ENCODE measurements at places on chromosomes 4 and X.

- peak; percentile 96 for DNase-seq
Measured at GRCh38 chr4:56958111-56958517, 19.3 kb downstream of the NOA1 start.

DNA sequence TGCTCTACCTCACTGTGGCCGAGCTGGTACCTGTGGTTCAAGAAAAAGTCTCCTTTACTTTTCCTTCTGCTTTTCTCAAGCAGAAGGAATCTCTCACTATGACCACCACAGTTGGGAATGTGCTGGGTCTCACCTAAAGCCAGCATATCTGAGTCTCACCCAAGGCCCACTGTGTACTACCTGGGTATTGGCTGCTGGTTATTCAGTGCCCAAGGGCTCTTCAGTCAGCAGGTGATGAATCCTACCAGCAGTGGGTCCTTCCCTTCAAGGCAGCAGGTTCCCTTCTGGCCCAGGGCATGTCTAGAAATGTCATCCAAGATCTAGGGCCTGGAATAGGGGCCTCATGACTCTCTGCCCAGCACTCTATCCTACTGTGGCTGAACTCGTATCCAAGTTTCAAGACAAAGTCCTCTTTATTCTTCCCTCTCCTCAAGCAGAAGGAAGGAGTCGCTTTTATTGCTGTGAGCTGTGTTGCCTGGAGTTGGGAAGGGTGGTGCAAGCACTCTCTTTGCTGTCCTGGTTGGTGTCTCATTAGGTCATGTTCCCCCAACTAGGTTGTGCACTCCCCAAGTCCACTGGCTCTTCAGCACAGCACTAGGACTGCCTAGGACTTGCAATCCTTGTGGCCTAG lies 6.1 kb downstream of the CXCL10 start:
- no peak for DNase-seq

DNA sequence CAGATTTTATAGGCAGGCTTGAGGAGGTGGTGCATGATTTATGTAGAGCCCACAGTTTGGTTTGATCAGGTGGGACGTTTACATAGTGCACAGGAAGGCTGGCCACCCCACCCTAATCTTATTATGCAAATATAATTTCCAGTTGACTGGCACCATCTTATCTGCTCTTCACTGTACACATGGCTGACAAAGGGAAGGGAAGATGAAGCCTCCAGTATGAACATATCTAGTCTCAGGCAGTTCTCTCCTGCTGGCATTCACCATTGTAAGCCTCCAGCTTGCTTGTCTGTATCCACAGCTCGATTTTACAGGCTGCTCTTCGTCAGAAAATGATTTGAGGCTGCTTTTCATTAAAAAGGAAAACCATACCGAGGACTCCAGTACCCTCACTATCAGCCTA lies 278.3 kb downstream of the TECRL start:
- no peak for DNase-seq

DNA sequence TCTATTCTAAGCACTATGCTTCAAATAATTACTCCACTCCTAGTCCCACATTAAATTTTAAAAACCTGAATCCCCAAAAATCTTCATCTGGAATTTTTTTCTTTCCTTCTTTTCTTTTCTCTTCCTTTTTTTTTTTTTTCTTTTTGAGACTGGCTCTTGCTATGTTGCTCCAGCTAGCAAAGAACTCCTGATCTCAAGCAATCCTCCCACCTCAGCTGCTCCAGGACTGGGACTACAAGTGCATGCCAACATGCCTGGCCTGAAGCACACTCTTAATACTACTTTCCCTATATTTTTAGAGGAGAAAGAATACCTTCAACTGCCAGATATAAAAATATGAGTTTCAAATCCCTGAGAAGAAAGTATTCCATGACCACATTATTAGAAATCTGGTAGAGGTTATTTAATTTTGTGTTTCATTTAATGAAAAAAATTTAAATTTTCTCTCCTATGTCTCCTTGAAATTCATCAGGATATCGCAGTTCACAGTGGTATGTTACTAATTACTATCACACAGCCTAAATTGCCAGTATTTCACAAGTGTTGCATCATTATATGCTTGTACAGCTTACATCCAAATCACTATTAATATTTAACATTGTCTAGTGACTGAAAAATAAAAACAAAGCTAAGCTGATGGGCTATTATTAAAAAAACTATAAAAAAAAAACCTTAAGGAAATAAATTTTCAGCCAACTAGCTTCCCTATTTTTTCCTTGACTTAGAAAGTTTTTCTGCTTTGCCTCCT lies 227.8 kb downstream of the NAF1 start:
- DNase-seq, result no peak

GRCh38 chrX:33194289-33194688 lies 17.1 kb downstream of the DMD start:
- no peak for DNase-seq

DNA sequence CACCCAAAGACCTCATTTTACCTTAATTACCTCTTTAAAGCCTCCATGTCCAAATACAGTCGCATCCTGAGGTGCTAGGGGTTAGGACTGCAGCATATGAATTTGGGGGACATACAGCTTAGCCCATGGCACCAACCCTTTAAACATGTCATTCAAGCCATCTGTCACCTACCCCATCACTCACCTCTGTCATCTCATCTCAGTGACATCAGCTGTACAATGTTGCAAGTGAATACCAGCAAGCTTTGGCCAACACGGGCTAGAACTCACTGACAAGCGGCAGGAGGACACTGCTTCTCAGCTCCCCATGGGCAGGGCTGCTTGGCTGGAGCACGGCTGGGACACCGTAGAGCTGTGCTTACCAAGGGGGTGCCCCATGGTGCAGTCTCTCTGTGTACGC lies 107.5 kb downstream of the STK32B start:
- no peak for DNase-seq

DNA sequence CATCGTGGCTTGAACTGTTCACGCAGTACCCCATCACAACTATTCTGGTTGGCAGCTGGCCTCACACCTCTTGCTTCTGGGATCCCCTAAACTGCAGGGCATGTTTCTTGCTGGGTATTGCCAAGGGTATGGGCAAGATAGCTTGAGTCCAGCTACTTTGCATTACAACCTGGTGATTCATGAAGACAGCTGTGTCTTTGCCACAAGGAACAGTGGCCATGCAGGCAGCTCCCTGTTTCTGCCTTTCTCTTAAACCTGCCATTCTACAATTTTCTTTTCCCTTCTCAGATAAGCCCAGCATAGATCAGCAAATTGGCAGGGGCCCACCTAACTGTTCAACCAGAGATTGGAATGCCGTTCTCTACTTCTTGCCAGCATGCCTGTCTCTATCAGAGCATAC lies 42.8 kb downstream of the TENM3 start:
- peak; percentile 61 for DNase-seq

DNA sequence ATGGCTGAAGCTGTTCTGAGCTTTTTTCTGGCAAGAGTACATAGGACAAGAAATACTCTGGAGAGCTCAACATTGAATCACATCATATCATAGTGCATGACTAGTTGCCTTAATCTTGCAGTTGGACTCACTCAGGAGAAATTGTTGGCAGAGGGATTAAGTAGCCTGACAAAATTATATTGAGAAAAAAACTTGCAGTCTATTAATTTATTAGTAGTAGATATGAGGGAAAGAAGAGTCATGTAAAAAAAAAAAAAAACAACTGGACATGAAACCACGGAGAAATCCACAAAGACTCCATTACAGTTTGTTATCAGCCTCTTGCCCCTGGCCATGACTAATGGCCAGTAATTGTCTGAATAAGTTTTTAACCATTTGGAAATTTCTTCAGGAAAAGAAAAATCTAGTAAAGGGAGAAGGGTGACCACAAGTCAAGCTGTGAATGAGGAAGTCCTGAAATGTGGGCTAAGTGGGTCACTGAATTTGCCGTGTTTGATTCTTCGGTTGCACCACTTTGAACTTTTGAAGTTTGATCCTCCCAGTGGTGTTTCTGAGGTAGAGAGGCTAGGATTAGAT lies 45.6 kb downstream of the FHL1 start:
- peak; percentile 82 for DNase-seq

DNA sequence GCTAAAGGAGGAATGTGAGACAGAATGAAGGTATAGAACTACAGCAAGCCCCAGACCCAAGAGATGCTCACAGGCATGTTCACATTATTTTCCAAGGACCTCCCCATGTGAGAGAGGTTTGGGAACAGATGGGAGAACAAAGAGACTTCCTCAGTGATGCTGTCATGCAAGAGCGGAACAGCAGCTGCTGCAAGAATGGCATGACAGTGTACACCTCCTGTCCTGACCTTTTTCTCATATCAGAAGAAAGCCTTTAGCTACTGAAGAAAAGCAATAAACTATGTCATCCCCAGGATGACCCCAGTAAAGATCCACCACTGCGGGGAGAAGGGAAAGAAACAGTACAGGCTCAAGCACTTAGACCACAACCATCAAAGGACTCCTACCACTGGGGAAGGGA lies 7.2 kb downstream of the PRDM5 start:
- DNase-seq, result no peak

- DNase-seq, result no peak
Measured at GRCh38 chr4:176631611-176632010, 161.1 kb downstream of the VEGFC start.

All from EH (cell line).